ENCODE measurements at places on chromosomes 6 and 20.
A peak's percentile ranks its signal among the peaks of the same experiment; 100 is the strongest.

DNA sequence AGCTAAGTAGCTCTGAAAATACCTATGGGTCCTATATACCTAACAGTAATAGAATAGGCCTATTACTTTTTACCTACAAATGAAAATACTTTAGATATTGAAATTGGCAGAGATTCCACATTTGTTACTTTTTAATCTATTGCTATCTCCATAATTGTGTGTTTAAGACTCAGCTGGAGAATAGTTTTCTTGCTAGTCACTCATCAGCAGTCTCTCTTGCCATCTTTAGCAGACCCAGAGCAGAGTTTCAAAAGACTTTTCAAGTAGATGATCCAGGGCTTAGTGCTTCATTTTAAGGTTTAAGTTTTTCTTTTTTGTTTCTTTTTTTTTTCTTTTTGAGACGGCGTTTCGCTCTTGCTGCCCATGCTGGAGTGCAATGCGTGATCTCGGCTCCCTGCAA, 12.9 kb downstream of the ANKS1A start:
- DNase-seq = no peak

GRCh38 chr6:125507987-125508655, 206.4 kb upstream of the HDDC2 start:
- DNase-seq = no peak

DNA sequence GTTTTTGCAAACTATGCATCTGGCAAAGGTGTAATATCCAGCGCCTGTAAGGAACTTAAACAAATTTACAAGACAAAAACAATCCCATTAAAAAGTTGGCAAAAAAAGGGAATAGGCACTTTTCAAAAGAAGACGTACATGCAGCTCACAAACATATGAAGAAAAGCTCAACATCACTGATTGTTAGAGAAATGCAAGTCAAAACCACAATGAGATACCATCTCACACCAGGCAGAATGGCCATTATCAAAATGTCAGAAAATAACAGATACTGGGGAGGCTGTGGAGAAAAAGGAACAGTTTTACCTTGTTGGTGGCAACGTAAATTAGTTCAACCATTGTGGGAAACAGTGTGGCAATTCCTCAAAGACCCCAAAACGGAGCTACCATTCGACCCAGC, 54.2 kb downstream of the TSBP1 start:
- DNase-seq = no peak

DNA sequence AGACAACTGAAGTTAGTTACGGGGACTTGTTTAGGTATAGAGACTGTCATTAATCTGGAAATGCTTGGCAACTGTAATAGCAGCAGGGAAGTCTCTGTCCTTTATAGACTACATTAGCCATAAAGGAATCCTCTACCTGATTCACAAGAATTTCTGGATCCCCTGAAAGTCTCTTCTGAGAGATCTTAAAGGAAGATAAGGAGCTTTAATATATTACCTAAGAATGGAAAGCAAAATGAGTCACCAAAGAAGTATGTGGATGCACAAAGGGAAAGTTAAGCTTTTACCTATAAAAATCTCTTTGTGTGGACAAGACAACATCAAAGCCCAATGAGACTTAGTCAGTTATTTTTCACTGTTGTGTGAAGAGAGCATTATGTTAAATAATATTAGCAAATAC, 92.2 kb upstream of the RSPO3 start:
- no peak for DNase-seq

- DNase-seq = no peak
Measured at GRCh38 chr20:48096212-48096875, 311.1 kb upstream of the SULF2 start.

DNA sequence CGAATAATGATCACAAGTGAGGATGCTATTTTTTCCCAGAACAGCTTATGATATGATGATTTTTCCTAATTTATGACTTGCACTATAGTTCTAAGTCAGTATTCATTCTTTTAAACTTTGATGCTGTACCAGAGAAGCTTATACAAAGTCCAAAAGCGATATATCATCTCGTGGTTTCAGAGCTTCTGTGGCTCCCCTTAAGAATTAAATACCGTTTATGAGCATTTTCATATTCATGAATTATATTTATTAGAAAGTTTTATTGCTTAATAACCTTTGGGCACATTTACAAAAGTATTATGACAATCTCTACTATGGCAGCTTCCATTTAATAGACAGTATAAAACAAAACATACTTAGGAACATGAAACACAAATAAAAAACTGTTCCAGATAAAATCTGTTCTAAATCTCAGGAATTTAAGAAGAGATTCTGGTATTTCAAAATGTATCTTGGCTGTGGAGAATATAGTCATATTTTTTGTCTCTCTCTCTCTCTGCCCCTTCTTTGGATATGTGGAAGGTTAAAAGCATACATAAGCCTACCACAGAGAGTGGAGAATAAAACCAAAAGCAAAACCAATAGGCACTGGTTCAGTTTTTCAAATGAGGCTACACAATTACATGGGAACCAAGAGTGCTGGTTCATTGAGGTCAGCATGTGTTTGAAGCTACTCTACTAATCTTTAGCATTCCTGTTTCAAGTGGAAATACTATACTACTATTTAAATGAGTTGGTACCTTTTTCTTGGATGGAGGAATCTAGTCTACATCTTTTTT, 884.5 kb upstream of the GJE1 start:
- peak; percentile 13 for DNase-seq

DNA sequence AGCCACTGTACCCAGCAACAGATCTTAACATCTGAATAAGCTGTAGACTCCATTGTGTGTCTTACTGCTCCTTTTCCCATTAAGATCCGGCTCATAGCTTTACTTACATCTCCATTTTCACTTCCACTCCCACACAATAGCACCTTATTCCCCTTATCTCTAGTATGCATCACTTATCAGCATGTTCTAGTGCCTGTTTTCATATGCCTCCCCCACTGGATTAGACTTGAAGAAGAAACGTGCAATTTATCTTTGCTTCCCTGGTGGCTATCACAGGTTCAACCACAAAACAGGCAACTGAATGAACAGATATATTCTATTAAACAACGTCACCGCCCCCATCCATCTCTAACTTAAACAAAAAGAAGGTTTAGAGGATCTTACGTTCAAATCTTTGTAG, 12.1 kb downstream of the SSR1 start:
- no peak for DNase-seq

GRCh38 chr20:38790200-38791053, 15.1 kb upstream of the PPP1R16B start:
- DNase-seq = peak; percentile 56

- DNase-seq = no peak
Measured at GRCh38 chr6:133466680-133467079, 225.5 kb downstream of the EYA4 start.

- no peak for DNase-seq
Measured at GRCh38 chr6:157519255-157520116, 138.5 kb downstream of the ZDHHC14 start.

DNA sequence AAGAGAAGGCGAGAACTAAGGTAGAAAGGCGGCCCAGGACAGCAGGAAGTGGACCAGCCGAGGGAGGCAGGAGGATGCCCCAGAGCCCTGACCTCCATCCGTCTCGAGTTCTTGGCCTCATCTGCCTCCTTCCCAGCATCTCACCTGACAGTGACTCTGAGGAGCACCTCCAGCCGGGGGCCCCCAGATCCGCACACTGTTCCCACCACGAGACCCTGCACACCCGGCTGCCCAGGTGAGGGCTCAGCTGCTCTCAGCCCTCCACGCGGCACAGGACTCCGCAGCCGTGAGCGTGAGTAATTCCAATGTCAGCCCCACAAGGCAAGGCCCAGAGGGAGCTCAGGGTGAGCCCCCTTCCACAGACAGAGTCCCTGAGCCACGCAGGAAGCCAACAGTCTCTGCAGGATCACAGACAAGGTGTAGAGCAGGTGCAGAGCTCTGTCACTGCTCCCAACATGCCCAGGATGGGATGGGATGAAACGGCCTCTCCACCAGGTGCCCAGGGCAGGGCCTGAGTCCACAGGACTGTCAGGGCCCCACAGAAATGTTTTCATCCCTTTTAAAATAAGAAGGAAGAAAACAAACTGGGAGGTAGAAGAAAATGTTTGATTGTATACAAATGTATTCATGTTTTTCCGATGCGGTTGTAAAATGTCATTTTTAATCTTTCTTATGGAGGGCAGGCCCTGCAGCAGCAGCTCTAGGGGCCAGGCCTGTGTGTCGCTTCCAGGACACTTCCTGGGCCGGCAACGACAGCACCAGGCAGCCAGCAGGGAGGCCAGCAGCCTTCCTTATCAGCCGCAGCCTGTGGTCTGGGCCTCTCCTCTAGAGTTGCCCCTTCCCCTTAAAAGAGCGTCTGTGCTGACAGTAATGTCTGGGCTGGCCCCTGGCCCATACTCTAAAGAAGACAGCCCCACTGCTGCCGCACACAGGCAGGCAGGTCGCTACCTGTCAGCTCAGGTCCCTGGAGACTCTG, 66.9 kb downstream of the DLL1 start:
- no peak for DNase-seq

DNA sequence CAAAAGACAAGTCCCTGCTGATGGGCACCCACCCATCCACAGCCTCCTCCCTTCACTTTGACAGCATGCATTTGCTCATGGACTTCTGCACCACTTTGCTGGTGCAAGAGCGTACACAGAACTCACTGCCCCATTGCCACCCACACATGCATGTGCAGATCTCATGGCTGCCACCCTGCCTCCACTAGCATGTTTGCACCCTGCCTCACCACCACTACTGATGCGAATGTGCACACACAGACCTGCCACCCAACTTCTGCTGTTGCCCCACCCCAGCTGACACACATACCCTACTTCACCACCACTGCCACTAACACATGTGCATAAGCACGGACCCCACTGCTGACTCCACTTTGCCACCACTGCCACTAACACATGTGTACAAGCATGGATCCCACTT, 64.9 kb upstream of the EYS start:
- no peak for DNase-seq

GRCh38 chr20:56361900-56362299, 3.1 kb downstream of the FAM210B start:
- no peak for DNase-seq

DNA sequence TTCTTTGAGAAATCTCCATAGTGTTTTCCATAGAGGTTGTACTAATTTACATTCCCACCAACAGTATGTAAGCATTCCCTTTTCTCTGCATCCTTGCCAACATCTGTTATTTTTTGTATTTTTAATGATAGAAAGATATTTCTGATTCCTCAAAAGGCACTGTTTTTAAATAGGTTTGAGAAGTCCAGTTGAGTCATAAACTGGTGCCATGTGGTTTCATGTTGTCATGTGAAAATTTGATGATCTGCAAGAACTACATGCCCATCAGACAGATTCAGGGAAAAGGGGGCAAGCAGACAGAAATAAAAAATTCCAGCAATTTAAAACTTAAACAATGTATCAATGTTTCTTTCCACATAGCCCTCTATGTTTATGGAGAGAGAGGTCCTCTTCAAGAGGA, 227.5 kb downstream of the KCNQ5 start:
- no peak for DNase-seq

GRCh38 chr6:80289727-80290126, 183.3 kb downstream of the BCKDHB start:
- no peak for DNase-seq

- no peak for DNase-seq
Measured at GRCh38 chr6:134663800-134664535, 285.9 kb downstream of the ALDH8A1 start.

GRCh38 chr6:43122146-43122545, 46.0 kb downstream of the PTK7 start:
- no peak for DNase-seq

GRCh38 chr20:57507477-57507876, 17.5 kb downstream of the CTCFL start:
- no peak for DNase-seq

DNA sequence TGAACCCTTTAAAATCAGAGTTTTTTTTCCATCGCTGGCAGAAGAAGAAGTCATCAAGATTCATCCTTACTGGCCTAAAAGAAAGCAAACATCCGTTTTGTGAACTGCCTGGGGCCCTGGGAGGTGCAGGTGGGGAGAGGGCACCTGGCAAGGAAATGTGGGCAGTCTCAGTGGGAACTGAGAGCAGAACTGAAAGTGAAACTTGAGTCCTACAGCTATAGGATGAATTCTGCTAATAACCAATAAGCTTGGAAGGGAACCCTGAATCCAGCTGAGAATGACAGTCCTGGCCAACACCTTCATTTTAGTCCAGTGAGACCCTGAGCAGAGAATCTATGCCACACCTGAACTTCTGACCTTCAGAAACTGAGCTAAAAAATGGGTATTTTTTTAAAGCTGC, 130.1 kb upstream of the ASCC3 start:
- no peak for DNase-seq

Measured in GM20000 (cell line).